CD4-positive, alpha-beta T cell treated with Interleukin-17A for 1 hour (primary cell): ENCODE measurements at places on chromosomes 2 and 18.
A peak's percentile ranks its signal among the peaks of the same experiment; 100 is the strongest.

- no peak for DNase-seq
These were observed 561.1 kb downstream of the CNTNAP5 start for GRCh38 chr2:124586210-124586609.

DNA sequence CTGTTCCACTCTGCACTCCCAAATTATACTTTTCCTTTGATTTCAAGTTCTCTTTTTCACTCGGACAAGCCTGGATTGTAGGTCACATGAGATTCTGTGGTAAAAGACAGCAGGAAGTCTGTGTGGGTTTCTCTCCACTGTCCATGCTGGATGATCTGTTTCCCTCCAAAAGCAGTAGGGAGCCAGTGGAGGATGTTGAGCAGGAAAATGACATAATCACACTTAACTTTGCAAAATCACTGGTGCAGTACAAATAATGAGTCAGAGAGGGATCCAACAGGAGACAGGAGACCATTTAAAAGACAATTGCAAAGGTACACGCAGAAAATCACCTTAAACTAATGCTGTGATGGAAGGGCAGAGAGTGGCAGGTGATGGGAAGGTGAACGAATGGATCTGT, 301.3 kb downstream of the ZNF407 start:
- no peak for DNase-seq

DNA sequence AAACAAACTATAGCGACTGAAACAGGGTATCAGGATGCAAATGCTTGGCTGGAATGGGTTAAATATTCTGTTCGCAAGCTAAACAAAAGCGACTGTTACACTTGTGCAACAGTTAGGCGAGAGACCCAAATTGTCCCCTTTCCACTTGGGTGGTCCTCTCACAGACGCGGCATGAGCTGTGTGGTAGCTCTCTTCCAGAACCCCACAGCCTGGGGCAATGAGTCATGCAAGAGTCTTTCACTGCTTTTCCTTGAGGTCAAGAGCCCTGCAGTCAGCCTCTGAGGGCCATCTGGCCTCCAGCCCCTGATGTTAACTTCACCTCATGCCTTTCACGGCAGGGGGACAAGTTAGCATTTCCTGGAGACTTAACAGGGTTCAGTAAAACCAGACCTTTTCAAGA, 25.7 kb downstream of the SULT1C4 start:
- no peak for DNase-seq

- no peak for DNase-seq
These were observed 63.3 kb upstream of the ZNF804A start for GRCh38 chr2:184534986-184535385.

DNA sequence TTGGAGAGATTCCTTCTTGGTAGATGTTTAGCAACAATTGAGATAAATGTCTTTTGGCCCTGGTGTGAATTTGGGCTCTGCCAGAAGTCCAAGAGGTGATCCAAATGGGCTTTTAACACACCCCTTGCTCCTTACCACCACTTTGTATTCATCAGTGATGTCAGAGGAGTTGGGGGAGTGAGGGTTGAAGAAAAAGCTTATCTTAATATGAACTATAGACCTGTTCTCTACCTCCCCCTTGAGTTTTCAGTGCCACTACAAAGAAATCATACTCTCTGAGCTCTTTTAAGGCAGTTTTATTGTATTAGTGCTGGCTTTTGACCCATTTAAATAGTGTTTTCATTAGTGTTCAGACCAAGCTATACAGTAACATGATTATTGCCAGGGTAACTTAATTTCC, 229.1 kb downstream of the PHLPP1 start:
- DNase-seq: no peak

GRCh38 chr2:203790134-203790852, 77.3 kb upstream of the CTLA4 start:
- no peak for DNase-seq

GRCh38 chr2:69639266-69639665, 4.3 kb downstream of the AAK1 start:
- DNase-seq: no peak

- no peak for DNase-seq
These were observed 40.6 kb downstream of the FASTKD2 start for GRCh38 chr2:206805887-206806607.

DNA sequence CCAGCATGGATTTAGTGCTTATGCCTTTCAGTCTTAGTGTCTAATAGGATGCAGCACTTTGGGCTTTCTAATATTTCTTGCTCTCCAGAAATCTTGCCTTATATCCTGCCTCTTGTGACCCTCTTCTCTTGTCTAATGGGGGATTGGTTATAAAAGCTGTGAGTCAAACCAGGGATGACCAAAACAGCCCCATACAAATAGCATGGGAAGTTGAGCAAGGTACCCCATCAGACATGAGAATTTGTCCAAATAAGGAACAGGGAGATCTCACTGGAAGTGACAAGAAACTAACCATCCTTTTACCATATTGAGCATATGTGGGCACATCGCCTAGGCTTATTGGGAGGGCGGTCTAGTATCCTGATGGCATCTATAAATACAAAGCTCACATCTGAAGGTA, 78.8 kb upstream of the BZW1 start:
- DNase-seq: no peak

- DNase-seq: no peak
These were observed 27.8 kb upstream of the CACNB4 start for GRCh38 chr2:152126664-152127063.

DNA sequence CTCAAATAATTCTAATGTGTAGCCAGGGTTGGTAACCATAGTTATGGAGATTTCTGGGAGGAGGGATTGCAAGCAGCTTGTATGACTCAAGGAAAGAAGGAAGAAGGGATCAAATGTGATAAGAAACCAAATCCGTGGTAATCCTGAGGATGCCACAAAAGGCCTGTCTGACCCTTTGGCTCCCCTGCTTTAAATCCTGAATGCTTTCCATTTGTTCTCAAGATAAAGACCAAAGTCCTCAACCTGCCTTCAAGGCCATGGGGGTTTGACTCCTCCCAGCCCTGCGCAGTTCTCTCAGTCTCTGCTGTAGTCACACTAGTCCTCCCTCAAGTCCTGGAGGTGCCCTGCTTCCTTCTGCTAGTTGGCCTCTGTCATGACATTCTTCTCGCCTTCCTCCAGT, 74.0 kb downstream of the SUMO1 start:
- DNase-seq: no peak

- no peak for DNase-seq
These were observed 168.7 kb upstream of the SKOR2 start for GRCh38 chr18:47420130-47420529.

DNA sequence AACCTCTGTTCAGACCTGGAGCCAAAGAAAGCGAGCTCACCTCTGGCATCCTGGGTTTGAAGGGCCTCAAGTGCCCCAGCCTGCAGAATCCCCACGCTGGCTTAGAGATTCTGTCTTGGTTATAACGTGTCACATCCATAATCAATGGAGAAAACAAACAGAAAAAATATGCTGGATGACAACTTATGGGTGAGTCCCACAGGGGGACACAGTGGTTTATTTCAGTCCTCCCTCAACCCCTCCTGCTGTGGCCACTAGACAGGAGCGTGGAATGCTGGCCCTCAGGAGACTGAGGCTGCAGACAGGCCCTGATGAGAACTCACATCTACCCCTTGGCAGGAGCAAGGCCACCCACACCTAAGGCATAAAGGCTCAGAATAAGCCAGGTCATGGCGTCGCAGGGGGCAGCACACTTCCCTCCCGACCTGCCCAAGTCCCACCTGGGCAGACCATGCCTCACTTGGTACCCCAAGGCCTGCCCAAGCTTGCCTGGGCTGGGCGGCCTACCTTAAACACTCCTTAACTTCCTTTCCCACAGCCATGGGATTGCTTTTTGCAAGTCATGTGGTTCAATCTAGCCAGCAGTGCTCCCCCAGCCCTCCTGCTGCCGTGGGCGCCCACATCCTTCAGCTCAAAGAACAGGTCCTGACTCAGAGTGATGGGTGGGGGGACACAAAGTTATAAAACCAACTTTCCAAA, 19.9 kb downstream of the COX7A2L start:
- DNase-seq: no peak

- no peak for DNase-seq
These were observed 276.7 kb upstream of the ACVR2A start for GRCh38 chr2:147568109-147568508.

GRCh38 chr2:24926602-24927252, 6.7 kb upstream of the ADCY3 start:
- peak; percentile 19 for DNase-seq

DNA sequence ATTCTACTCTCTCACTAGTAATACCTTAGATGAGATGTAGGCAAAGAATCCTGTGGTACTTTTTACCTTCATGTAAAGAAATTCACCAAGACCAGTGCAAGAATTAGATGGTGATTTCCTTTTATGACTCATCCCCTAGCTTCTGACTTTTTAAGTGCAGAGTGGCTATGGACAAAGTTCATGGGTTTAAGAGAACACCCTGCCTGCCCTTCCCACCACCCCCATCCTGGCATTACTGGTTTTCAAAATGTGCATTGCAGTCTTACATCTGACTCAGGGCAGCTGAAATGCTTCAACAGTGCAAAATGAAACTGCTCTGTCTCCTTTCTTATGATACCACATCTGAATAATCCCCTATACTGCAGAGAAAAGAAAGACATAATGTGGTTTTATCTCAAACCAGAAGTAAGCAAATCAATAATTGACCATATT, 22.6 kb downstream of the MAIP1 start:
- no peak for DNase-seq
